ENCODE measurements at places on chromosomes 4 and X. TPM values are rescaled to one million over a fixed set of nuclear protein-coding genes. Genes with fewer than 3 reads are reported as not detected.

Gene FABP2
- total RNA-seq: under 0.01 TPM

Gene MTM1
- total RNA-seq: 10.8 TPM

Gene HDAC6
- total RNA-seq: 36.3 TPM

Gene PRR32
- total RNA-seq: not detected

Gene XAGE1A
- total RNA-seq: not detected

DNA sequence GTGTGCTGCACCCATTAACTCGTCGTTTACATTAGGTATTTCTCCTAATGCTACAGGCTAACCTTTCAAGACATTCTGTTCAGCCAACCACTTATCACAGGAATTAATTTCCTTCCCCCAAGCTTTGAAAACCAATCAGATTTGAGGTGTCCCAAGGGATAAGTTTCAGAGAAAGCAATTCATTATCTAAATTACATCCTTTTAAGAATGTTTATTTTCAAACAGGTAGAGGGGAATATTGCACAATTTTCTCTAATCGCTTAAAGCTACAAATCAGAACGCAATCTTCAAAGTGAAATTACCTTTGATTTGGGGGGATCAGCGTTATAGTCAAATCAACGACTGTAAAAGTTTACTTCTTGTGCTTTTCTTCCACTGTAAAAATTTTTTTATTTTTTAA, 1.6 kb downstream of the CLOCK start:
- peak; percentile 38 for DNase-seq

DNA sequence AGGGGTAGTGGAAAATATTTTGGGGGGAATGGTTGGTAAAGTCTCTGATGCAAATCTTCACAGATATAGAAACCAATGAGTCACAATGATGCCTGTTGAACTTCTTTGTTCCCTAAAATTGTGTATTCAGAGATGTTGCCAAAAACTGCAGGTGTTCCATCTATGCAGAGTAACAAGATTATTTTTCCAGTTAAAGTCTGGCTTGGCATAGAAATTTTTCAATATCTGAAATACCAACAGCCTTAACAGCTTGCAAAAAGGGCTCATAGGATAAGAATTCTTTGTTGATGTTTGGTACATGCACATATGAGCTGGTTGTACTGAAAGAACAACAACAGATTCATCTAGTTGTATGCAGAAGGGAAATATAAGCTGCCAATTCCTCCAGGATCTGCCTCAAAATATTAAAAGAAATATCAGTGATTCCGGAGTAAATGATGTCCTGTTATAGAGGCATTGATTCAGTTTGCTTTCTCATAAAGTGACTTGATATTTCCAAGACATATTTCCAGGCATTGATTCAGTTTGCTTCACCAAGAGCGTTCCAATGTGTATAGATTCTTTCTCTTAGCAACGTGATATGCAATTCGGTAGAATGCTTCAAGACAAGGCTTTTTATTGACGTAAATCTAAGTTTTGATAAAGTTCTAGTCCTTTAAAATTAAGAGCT, 564.4 kb downstream of the TMA16 start:
- DNase-seq: no peak

DNA sequence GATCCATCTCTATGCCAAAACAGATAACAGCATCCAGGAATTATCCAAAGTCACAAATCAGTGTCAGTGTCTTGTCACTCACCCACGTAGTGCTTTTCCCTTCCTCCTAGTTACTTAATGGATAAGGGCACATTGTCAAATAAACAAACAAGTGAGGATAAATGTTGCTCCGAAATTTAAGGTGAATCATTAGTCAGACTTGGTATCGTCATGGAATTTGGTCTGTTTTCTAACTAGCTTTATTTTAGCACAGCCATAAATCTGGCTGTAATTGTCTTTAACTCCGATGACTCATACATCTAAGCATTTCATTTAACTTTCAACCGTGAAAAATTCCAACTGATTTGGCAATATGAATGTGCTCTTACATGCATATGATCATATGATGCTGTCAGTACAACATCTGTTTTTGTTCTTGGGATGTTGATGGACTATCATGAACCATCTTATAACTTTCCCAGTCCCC, 83.3 kb downstream of the SNCA start:
- DNase-seq: peak; percentile 100

GRCh38 chrX:140866446-140866845, 135.9 kb upstream of the SPANXB1 start:
- DNase-seq: no peak

DNA sequence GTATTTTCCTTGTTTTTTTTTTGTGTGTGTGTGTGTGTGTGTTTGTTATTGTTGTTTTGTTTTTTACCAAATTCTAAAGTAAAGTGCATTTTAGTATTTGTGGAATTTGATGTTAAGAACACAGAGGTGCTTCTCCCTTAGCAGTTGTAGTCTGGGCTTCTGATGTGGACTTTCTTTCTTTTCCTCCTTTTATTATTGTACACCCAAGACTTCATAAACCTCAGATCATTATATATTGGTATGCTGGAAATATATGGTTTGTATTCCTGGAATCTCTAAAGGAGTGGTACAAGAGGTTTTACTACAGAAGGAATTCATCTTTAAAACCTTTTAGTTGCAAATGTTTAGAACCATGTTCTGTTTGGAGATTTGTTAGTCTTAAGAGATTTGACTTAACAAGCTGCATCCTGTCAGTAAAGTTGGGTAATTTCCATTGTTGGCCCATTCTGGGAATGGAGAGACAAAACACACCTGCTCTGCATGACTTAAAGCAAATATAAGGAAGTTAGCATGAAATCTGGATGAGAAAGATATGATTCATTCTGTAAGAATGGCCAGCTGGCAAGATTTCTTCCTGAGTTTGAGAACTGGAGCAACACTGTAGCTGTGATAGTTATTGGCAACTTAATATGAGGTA, 64.0 kb downstream of the SMAD1 start:
- DNase-seq: peak; percentile 98

DNA sequence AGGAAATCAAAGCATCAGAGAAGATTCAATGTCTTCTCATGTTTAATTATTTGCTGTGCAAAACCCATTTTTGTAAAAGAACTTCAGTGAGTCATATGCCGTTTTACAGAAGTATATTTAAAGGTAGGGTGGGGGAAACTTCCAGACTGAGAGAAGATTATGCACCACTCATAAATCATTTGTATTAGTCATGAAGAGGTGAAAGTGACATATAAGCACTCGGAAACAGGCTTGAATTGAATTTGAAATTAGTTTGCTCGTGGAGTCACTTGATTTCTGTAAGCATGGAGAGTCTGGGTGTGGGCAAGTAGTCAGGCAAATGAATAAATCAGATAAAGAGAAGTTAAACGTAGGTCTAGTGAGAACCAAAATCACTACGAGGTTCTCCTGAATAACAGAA, 335.1 kb downstream of the ANK2 start:
- DNase-seq: peak; percentile 83

DNA sequence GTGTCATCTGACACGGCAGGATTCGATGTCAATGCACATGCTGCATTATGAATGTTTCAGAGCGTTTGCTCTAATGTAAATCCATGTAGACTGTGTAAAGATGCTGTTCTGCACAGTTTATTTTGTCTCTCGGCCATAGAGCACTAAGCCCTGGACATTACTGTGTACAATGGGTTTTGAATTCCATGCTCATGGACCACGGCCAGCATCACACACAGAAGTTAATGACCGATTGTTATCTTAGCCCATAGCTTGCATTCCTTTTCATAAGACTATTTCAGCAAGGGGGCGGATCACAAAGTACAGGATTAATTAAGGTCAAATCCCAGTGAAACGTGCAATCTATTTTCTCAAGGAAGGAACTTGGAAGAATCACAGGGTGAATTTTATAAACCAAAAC, 286.1 kb upstream of the TENM3 start:
- DNase-seq: peak; percentile 92

DNA sequence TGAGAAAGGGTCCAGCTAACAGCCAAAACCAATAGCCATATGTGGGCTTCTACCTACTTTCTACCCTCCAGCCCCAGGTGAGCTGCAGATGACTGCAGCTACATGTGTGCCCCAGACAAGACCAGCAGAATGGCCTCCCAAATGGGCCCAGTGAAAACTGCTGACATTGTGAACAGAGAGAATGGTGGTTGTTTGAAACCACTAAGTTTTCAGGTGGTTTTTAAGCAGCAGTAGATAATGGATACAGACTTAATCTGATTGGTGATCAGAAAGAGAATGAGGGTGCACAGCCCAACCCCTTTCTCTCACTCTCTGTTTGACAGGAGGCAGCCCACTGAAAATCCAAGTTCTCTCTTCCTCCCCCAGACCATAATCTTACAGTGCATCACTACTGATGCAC, 42.5 kb upstream of the BBS12 start:
- DNase-seq: no peak

DNA sequence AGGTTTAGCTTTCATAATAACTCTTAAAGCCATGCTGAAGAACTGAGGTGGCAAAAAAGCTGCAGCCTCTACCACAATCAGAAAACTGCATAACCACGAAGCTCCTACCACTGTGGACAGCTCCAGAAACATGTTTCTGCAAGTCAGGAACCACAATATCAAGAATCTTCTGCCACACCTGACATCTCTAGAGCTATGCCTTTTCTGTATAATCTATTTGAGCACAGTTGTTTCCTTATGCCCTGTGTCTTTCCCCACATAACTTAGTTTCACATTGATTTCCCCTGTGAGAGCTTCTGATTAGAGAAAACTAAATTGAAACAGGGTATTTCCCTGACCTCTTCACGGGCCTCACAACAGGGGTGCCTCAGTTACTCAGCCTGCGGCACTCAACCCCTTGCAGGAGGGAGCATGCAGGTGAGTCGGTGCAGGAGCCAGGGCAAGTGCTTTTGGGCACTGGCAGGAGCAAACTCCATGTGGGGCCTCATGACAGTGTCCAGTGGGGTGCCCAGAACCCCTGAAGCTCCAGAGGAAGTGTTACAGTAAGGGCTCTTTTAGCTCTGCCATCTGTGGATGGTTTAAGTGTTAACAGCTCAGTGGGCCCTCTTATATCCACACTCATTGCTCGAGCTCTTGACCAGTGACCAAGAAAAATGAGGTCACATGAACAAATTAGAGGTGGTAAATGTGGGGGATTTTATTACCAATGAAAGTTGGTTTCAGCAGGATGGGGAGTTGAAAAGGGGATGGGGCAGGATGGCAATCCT, 132.8 kb upstream of the BMP3 start:
- DNase-seq: no peak

GRCh38 chrX:115679460-115679859, 118.5 kb downstream of the PLS3 start:
- peak; percentile 12 for DNase-seq

DNA sequence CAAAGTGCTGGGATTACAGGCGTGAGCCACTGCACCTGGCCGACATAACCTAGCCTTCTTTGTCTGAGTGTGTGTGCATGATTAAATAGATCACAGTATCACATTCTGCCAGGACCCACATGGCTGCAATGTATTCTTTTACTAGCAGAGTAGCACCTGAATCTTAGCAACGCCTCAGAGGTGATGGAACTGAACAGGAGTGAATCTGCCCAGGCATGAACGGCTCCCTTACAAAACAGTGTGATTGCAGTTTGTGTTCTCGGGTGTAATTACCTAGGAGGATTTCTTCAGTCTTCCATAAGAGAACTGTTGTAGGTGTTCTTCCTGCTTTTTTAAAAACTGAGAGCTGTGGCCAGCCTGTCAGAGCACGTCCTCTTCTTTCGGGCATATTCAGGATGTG, 122.7 kb upstream of the STS start:
- no peak for DNase-seq

- no peak for DNase-seq
Observed at GRCh38 chrX:39150220-39150619, 349.0 kb downstream of the MID1IP1 start.
